Skin of body (tissue), 3 donors: ENCODE measurements at places on chromosomes 5 and 9. TPM values are rescaled to one million over a fixed set of nuclear protein-coding genes. Genes with fewer than 3 reads are reported as not detected.

Gene SIT1
- total RNA-seq: 0.30 TPM

Gene ZNF462
- 25.7 TPM for total RNA-seq

Gene ADGRD2
- not detected for total RNA-seq

Gene TMEM141
- total RNA-seq: 31.9 TPM

Gene IFNA2
- not detected for total RNA-seq
